ENCODE measurements at places on chromosomes 4 and X.

- DNase-seq: no peak
Observed at GRCh38 chr4:102246416-102246815, 98.9 kb downstream of the SLC39A8 start.

- DNase-seq: no peak
Observed at GRCh38 chr4:77121736-77122240, 35.2 kb upstream of the CCNG2 start.

DNA sequence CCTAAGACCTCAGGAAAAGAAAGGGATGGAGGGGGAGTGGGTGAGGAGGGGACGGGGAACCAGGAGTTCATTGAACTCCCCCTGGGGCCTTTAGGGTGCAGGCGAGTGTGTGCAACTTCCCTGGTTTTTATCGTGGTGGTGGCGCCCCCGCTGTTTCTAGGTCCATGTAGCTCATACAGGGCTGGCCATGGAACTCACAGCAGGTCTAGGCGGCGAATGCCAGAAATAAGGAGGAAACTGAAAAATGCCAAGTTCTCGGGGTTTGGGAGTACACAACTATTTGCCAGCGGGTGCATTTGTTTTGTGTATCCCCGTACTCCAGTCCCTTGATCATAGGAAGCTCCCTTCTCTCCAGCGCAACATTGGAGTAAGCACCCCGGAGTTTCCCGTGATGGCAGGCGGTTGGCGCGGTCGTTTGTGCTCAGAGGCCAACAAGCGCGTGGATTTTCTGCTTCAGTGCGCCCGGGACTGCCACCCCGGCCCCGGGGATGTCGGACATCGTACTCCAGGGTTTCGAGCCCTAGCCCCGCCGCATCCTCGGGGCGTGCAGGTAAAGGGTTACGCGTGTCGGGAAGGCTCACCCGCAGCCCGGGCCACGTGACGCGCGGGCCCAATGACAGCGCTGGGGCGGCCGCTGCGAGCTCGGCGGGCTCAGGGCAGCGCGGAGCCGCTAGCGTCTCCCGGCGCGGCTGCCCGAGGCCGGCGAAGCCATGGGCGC is 208.9 kb downstream of the NWD2 start:
- peak; percentile 47 for DNase-seq

DNA sequence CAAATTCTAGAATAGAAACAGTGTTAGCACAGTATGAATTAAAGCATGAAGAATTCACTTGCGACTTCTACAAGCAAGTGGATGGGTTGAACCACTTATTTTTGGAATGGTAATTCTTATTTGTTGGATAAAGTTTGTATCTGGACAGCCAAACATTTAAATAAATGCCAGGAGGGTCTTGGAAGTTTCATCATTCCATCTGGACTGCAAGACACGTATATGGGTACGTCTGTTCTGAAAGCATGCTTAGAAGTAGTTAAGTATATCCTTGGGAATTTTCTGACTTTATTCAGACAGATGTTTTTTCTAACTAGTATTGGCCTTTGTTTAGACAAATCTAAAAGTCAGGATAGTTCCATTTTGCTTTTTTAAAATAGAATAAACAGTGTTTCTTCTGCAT is 77.5 kb upstream of the CASK start:
- no peak for DNase-seq

GRCh38 chrX:103756736-103757135 is 19.9 kb upstream of the PLP1 start:
- no peak for DNase-seq

- DNase-seq: no peak
Observed at GRCh38 chrX:137747244-137748043, 181.5 kb downstream of the ZIC3 start.

- DNase-seq: no peak
Observed at GRCh38 chr4:31458813-31459212, 738.6 kb downstream of the PCDH7 start.
